Muscle of leg (tissue), 16 donors: ENCODE measurements at places on chromosomes 11 and 22.
A peak's percentile ranks its signal among the peaks of the same experiment; 100 is the strongest.

DNA sequence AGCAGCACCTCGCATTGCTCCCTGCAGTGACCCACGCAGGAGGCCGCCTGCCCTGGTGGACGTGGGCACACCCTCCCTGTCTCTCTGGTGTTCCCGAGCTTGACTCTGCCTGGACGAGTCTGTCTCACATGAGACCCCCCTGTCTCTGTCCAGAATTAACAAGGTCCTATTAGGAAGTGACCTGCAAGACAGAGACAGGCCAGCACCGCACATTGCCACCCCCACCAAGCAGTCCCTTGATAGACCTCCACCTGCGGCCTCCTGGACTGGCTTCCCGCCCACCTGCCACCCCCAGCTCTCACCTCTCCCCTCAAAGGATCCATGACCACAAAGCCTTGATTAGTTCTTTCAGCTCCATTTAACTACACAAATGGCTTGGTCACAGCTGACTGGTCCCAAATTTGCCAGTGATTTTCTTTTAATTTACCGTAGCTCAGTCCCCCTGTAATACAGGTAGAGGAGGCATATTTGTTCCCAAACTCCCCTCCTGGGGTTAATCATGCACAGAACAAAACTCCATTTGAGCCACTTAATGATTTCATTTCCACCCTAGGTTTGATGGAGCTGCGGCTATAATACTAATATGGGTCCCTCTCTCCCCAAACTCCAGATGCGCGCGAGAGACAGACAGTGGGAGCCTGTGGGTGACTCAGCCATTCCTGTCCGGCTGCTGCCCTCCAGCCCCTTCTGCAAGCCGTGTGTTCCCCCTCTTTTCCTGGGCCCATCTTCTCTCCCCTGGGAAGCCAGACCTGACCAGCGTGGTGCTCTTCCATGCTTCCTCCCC, 11.2 kb downstream of the SPATA19 start:
- DNase-seq: no peak

DNA sequence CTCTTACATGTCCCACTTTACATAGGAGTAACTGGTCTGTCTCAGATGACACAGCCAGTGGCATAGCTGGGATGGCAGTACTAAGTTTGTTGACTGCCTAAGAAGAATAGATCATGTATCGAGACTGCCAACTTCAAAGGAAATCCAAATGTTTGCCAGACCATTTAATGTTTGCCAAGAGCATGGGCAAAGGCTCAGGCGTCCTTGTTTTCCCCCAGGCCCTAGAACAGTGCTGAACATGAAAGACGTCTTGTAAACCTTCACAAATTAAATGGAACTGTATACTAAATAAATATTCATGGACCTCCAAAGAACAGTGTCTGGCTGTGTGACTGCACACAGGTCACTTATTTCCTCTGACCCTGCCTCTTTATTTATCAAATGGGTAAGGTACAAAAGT, 234.7 kb upstream of the CCDC90B start:
- DNase-seq: no peak

GRCh38 chr11:72328366-72329224, 84.6 kb upstream of the PHOX2A start:
- peak; percentile 51 for DNase-seq

DNA sequence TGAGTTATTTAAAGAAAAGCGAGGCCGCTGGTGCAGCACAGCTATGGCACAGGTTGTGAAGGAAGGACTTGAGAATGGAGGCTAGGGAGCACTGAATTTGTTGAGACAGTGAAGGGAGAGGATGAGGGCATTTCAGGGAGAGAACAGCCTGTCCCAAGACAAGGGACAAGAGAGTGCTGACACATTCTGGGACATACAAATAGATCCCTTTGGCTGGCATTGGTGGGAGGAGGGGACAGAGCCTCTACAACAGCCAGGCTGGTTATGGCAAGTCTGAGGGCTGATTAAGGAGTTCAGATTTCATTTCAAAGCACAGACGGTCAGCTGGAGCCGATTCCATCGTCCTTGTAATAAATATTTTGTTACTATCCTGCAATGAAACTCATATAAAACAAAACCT, 1.7 kb upstream of the SLC29A2 start:
- peak; percentile 43 for DNase-seq

- peak; percentile 72 for DNase-seq
Measured at GRCh38 chr22:26542831-26543230, 30.6 kb upstream of the TFIP11 start.

GRCh38 chr22:49308300-49308699, 519.4 kb downstream of the BRD1 start:
- no peak for DNase-seq

DNA sequence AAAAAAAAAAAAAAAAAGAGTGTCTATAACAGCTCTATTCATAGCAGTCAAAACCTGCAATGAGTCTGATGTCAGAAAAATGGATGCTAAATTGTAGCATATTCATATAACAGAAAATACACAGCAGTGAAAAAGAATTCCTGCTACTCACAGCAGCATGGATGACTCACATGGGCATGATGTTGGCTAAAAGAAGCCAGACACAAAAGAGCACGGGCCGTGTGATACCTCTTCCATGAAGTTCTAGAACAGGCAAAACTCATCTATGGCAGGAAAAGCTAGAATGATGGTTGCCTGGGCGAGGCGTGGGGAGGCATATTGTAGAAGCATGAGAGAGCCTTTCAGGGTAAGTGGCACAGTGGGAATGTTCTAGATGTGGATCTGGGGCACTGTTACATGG, 18.9 kb downstream of the PLAAT3 start:
- DNase-seq: no peak

GRCh38 chr22:21603973-21604372, 25.8 kb downstream of the YDJC start:
- no peak for DNase-seq

GRCh38 chr11:34332524-34332923, 25.3 kb downstream of the ABTB2 start:
- DNase-seq: no peak

- DNase-seq: no peak
Measured at GRCh38 chr22:17876306-17876831, 102.1 kb upstream of the BID start.

GRCh38 chr11:81495699-81496292, 1237.9 kb downstream of the FAM181B start:
- no peak for DNase-seq

DNA sequence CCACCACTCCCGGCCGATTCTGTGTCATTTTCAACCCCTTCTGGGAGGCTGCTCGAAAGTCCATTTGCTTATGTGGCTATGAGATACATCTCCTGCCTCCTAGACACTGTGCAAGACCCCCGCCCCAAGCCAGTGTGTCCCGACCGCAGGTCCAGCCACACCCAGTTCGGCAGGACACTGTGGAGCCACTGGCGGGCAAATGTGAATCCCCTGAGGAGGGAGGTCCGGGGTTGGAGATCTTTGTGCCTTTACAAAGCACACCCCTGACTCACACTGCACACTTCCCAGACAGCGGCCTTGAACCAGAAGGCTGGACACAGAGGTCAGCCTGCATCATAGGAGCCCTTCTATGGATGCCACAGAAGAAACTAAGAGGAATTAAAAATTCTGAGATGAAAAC, 17.4 kb downstream of the FXYD6 start:
- no peak for DNase-seq

GRCh38 chr11:119964136-119965025, 173.5 kb downstream of the TRIM29 start:
- peak; percentile 37 for DNase-seq

DNA sequence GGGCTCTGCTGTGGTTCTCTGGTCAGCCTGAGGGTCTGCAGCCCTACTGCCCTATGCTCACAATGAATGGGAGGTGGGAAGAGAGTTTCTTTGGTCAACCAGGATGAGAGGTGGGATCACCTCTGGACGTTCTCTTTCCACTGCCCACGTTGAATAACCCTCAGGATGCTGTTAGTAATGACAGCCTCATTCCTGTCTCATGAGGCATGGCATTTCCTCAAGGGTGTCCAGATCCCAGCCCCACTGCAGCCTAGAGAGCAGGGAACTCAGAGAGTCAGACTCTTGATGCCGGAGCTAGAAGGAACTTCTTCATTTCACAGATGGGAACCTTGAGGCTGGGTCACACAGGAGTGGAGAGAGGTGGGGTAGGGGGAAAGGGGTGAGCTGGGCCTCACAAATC, 196.0 kb downstream of the CEP164 start:
- no peak for DNase-seq

DNA sequence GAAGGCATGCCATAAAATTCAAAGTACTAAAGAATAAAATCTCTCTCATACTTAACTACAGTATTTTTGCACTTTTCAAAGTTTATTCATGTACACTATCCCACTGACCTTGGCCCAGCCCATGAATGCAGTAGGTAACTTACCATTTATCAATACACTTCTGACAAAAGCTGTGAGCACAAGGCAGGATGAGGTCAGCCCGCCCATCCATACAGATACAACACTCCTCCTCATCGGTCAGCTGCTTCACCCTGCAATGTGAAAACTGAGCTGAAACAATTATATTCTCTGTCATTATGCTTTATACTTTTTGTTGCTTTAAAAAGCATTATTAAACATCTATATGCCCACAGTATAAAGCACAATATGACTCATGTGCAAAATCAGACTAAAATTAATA, 22.1 kb downstream of the RNF141 start:
- DNase-seq: no peak

DNA sequence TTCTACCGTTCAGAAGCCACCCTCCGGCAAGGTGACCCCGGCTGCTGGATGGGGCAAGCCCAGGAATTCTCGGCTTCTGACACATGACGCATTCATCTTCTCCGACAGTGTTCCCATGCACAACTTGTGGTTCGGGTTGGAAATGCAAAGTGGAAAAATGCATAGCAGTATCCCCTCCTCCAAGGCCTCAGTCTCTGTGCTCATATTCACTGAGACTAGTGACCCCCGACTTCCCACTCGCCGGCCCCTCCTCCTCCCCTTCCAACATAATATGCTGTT, 70.0 kb upstream of the NTM start:
- no peak for DNase-seq

DNA sequence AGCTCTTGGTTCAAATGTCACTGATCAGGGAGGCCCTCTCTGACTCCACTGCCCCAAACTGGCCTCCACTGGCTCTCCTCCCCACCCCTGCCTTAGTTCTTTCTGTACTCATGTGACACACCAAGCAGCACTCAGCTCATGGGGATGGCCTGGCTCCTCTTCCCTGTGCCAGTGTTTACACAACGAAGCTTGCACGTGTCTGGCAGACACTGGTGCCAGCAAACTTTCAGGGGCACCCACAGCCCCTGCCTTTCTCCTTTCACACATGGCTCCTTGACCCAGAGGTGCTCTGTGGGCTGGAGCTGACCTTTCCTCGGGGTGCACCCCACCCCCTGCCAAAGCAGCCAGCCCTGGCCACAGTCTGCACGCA, 37.6 kb upstream of the PARVG start:
- DNase-seq: no peak

DNA sequence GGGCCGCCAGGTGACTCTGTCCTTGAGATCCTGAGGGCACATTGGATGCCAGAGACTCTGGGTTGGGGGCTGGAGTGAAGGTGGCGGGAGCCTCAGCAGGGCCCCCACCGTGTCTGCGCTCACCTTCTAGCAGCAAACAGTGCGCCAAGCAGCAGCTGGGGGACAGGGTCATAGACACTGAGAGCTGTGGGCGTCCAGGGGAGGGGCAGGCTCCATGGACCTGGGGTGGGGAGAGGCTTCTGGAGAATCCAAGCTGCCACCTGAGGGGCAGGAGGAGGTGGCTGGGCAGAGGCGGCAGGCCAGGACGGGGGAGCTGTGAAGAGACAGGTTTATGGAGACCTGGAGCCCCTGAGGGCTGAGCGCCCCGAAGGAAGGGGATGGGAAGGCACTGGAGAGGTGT, 8.0 kb downstream of the PHRF1 start:
- no peak for DNase-seq

- DNase-seq: no peak
Measured at GRCh38 chr22:20581503-20582170, 74.2 kb downstream of the MED15 start.

- peak; percentile 96 for DNase-seq
Measured at GRCh38 chr22:40040927-40041326, 46.2 kb downstream of the FAM83F start.

GRCh38 chr22:28798810-28799605, 1.4 kb downstream of the XBP1 start:
- peak; percentile 88 for DNase-seq

GRCh38 chr11:65356394-65356972, 1.9 kb downstream of the TIGD3 start:
- DNase-seq: peak; percentile 33
